Fibroblast of villous mesenchyme (primary cell): ENCODE measurements at places on chromosomes 13 and 19. TPM values are rescaled to one million over a fixed set of nuclear protein-coding genes. Genes with fewer than 3 reads are reported as not detected.

DNA sequence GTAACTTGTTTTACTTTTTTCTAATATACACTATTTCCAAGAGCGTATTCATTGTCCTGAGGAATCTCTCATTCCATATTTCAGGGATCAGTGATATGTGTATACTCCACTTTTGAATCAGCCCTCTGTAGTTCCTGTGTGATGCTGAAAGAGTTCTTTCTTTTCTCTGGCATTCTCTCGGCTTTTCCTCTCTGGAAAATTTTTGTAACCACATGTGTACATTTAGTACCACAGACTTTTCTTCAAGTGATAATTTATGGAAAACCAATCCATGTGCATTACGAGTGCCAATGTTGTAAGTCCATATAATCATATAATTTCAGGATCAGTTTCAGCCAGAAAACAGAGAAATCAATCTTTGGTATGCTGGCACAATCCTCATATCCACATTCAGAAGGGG is 102.2 kb upstream of the MBNL2 start:
- DNase-seq, result no peak

DNA sequence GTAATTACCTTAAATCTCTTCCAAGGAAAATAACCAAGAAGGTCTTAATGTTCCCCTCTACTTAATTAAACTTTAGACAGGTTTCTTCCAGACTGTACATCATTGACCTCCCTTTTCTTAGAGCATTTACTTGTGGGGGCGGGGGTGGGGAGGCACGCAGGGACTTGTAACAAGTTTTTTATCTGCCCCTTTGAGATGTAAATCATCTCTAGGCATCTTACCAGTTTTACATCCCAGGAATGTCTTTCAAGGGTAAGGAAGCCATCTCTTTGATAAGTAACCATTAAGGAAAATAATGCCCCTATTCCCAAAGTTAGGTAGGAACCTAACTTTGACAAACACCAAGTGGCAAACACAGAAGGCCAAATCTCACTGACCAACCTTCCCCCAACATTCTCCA is 528.6 kb downstream of the SUCLA2 start:
- no peak for DNase-seq

DNA sequence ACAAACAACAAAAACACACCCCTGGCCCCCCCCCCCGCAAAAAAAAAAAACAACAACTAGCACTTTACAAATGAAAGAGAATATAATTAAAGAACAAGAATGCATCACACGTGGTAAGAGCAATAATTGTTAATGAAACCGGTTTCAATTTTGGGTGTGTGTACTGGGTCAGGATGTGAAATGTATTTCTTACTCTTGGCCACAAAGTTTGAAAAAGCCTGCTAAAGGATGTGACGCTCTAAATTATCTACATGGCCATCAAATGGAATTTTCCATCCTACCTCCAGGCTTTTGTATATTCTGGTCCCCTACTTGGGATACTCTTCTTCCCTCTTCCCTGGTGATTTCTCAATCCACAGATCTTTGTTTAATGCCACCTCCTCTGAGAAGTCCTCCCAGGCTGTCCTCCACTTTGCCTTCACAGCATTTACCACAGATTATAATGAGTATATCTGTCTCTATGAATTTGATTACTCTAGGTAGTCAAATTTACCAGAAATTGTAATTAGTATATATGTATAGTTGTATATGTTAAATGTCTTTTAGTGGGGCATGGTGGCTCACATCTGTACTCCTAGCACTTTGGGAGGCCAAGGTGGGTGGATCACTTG is 2.1 kb downstream of the SARS2 start:
- DNase-seq, result no peak

DNA sequence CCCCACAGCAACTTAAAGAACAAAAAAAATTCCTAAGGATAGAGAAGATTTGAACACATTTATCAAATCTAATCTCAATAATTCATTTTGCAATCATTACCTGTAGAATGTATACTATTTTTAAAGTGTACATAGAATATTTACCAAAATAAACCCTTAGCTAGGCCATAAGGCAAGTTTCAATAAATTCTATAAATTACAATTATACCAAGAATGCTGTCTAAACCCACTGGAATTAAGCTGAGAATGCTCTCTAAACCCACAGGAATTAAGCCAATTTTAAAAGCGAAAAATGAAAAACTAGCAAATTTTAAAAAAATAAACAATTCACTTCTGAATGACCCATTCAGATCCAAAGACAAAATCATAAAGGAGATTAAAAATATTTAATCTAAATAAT is 540.4 kb upstream of the NBEA start:
- no peak for DNase-seq

GRCh38 chr19:18168673-18169381 is 4.8 kb upstream of the IFI30 start:
- DNase-seq, result no peak

DNA sequence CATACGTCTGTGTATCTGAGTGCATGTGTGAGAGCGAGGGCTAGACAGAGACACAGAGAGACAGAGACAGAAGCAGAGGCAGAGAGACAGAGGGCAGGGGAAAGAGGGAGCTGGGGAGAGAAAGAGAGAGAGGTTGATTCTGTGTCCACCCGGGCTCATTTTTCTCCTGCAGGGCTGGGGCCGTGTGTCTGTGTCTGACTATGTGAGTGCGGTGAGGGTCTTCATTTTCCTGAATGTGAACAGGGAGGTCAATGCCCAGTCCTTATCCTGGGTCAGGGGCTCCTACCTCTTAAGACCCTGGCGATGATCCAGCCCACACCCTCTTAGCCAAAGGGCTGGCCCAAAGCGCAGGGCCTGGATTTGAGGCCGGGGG is 17.7 kb downstream of the LRRC4B start:
- no peak for DNase-seq

DNA sequence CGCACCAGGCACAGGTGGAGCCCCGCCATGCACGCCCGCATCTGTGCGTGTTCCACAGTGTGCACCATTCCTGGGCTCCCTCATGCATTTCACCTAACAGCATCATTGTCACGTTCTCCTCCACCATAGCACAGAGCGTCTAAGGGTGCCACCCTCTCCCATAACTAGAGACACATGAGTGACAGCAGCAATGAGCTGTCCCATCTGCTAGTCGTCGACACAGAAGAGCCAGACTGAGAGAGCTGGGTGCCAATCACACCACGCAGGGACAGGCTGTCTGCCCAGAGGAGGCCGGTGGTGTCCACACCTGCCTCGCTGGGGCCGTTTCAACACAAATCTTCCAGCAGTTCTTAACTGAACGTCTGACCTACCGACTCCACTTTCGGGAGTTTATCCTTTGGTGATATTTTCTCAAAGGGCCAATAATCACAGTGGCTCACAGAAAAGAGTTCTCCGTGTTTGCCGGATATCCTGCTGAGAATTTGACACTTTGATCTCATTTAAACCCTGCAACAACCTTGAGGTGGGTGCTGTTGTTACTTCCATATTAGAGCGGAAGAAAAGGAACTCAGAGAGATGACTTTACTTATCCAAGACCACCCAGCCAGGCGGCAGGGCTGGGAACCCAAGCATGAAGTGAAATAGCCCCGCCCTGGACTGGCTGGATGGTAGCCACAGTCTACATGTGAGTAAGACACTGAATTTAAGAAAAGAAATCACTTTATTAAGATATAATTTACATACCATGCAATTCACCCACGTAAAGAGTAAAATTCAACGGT is 16.2 kb downstream of the CLEC11A start:
- DNase-seq, result no peak

GRCh38 chr19:55304980-55305379 is 20.2 kb downstream of the TMEM150B start:
- DNase-seq, result no peak

Gene DMKN
- total RNA-seq, result 0.97 and 2.2 TPM in 2 replicates

Gene CCNE1
- total RNA-seq, result 6.8 and 10.4 TPM in 2 replicates

- no peak for DNase-seq
Measured at GRCh38 chr13:93670866-93671265, 444.3 kb downstream of the GPC6 start.

DNA sequence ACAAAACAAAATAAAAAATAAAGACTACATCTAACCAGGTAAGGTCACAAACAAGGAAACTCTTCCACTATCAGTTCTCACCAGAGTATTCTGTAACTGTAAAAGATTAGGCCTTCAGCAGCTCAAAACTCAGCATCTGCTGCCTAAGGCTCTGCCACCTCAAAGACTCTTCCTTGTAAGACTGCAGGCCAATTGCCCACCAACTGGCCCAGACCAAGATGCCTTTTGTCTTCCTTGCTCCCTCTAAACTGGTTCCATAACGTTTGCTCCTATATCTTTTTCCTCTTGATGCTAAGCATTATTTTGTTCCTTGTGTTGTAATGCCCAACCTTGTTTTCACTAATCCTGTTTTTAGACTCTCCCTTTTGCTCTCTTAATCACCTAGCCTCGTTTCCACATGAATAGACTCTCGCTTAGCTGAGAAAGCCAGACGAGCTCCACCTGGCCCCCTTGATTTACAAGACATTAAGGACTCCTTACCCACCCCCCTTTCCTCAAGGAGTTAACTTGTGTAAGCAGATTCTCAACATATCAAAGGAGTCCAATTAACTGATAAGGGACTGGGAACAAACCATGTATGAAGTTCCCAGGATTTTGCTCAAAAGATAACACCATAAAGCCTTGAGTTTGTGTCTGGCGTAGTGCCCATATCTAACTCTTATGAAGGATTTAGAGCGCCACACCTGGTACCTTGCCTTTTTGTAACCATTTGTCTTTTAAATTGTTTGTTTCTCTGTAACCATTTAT is 1.5 kb downstream of the ZNF814 start:
- peak; percentile 76 for DNase-seq

DNA sequence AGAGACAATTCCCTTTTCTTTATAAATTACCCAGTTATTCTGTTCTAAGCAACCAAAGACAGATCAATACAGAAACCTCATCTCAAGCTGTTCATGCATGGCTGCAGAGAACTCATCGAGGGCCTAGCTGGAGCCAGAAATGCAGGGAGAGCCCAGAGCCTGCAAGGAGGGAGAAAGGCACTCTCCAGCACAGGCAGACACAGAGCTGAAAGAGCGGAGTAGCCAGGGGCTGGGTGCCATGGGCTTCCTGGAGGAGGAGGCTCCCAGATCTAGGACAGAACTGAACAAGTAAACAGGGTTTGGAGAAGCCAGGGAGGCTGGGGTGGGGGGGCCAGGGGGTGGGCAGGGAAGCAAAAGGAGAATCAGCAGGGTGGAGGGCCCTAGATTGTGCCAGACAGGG is 144.2 kb upstream of the ZNF507 start:
- no peak for DNase-seq

- DNase-seq, result peak; percentile 18
Measured at GRCh38 chr19:40150170-40150569, 41.1 kb upstream of the MAP3K10 start.

DNA sequence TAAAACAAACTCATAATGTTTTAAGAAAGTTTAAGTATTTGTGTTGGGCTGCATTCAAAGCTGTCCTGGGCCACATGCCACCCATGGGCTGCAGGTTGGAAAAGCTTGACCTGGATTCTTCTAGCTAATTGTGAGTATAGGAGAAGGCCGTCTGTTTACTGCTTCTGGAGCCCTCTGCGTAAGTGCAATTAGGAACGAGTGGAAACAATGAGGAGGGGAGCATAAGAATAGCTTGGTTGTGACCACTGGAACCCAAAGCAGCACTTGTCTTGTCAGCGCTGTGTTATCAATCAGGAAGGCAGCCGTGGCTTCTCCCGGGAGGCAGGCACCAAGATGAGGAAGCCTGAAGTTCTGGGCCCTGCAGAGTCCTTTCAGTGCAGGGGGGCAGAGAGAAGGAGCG is 110.4 kb upstream of the MBNL2 start:
- no peak for DNase-seq

DNA sequence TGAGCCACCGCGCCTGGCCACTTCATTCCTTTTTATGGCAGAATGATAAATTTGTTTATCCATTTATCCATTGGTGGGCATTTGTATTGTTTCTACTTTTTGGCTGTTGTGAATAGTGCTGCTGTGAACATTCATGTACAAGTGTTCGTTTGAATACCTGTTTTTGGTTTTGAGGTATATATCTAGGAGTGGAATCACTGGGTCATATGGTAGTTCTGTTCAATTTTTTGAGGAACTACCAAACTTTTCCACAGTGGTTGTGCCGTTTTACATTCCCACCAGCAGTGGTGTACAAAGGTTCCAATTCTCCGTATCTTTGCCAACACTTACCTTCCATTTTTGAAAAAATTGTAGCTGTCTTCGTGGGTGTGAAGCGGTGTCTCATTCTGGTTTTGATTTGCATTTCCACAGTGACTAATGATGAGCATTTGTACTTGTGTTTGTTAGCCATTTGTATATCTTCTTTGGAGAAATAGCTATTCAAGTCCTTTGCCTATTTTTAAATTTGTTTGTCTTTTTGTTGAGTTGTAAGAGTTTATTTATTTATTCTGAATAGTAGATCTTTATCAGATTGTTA is 55.7 kb downstream of the TM9SF2 start:
- no peak for DNase-seq

Gene FAAP24
- total RNA-seq, result 0.86 and 1.6 TPM in 2 replicates

- peak; percentile 83 for DNase-seq
Measured at GRCh38 chr13:41842036-41842620, 118.8 kb downstream of the VWA8 start.

DNA sequence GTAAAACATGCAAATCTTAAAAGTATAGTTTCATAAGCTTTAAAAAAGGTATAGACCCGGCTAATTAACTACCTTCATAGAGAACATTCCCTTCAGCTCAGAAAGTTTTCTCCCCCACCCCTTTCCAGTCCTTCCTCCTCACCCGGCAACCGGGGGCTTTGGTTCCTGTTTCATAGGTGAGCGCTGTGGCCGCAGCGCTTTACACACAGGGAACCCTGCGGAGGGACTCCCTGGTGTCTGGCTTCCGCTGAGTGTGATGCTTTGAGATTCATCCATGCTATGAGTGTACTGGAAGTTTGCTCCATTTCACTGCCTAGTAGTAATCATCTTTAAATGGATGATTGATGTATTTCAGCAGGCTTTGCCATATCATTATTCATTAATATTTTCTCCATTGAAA is 26.0 kb upstream of the PABPC3 start:
- DNase-seq, result no peak

Gene ETV2
- under 0.01 and 0.86 TPM in 2 replicates for total RNA-seq

Gene ANGPTL8
- not detected in 2 replicates for total RNA-seq

Gene SYDE1
- 51.0 and 61.2 TPM in 2 replicates for total RNA-seq

Gene SIGLEC12
- not detected in 2 replicates for total RNA-seq

Gene DKKL1
- total RNA-seq, result 0.32 TPM in 1 of 2 replicates, not detected in the other

DNA sequence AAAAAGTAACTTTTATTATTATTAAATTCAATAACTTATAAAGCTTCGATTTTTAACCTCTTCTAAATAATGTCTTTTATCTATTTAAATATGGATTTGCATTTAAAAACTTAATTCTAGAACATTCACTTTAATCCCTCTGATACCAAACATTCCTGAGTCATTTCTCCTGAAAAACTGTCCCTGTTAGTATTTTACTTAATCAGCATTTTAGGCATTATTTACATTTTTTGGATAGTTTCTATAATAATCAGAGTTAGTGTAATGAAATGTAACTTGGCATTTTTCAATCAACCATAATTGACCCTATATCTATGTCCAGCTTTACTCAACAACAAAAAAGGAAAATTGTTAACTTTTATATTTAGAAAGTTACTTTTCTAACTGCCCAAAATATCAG is 428.1 kb downstream of the PCDH17 start:
- DNase-seq, result no peak

- DNase-seq, result peak; percentile 57
Measured at GRCh38 chr13:110286833-110287819, 19.8 kb downstream of the COL4A1 start.

GRCh38 chr19:10104665-10105508 is 1.3 kb upstream of the PPAN start:
- DNase-seq, result no peak

- DNase-seq, result no peak
Measured at GRCh38 chr13:74904556-74904955, 577.4 kb downstream of the TBC1D4 start.

Gene NCLN
- total RNA-seq, result 52.7 and 55.1 TPM in 2 replicates
